ENCODE measurements at places on chromosomes 7 and 10.

DNA sequence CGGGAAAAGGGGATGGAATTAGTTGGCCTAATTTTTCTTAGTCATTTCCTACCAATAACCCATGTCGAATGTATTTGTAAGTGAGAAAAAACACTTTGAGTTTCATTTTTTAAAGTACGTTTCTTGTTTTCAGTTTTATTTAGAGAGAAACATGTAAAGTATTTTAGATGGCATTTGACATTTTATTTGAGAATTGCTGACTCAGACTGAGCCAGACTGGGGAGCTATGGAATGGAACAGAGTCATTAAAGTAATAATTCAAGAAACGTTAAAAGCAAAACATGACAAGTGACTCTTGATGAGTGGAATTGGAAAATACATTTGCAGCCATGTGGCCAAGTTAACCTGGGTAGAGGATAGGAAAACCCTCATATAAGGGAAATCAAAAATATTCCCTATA lies 286.1 kb upstream of the NPSR1 start:
- no peak for DNase-seq

GRCh38 chr10:71396711-71397295 lies at the start of gene CDH23:
Gene CDH23, plus strand, starts transcription at chr10:71396920. Its CDS starts 42,912 bp downstream, at chr10:71439832.
- DNase-seq = no peak

DNA sequence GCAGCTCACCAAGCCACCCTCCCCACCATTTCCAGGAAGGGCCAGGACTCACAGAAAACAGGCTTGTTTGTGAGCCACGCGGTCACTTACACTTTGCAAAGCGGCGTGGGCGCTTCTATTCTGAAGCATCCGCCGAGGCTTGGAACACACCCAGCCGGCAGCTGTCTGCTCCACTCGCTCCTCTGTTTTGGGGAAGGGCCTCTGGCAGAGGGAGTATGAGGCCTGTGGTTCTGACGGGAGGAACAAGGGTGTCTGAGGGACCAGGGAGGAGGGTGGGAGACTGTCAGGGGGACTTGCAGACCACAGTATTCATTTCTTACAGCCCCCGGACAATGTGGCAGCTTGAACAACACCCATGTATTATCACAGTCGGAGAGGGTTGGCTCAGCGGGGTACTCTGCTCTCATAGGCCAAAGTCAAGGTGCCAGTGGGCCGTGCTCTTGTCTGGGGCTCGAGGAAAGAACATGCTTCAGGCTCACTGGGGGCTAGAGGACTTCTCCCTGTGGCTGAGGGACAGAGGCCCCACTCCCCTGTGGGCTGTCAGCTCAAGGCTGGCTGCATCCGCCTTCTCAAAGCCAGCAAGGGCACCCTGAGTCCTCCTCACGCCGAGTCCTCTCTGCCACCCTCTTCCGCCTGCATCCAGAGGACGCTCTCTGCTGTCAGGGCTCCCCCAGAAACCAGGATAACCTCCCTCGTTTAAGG lies 60.4 kb upstream of the FAM20C start:
- no peak for DNase-seq

DNA sequence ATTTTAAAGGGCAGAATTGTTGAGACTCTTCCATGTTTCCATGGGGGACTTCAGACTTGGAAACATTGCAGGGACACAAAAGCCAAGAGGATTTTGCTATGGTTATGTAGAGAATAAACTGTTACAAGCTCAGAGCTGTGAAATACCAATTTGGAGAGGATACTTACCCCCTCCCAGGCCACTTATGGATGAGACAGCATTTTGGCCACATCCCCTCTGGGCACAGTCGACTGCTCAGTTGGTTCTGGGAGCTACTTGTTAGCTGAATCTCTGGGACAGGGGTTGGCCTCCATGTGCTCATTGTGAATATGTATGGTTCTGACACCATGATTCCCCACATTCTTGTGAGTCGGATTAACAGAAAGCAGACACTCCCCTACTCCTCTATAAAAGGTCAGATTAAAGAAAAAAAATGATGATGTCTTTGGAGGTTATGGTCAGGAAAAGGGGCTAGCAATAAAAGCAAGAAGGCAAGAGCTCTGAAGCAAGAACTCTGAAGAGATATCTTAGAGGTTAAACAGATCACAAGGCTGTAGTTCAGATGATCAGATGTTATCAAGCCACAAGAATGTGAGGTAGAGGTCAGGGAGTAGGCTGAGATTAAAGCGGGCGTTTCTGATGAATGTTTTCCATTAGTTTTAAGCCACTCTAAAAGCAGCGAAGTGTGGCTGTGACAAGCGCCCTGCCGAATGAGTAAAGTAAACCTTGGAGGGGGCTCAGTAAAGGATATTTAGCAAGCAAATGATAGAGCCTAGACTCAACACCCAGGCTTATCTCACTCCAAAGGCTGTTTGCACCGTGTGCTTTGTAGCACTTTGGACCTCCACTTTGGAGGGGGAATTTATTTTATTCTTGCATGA lies 17.2 kb downstream of the STAMBPL1 start:
- no peak for DNase-seq

GRCh38 chr10:97659589-97659988 lies 19.1 kb downstream of the PI4K2A start:
- no peak for DNase-seq

DNA sequence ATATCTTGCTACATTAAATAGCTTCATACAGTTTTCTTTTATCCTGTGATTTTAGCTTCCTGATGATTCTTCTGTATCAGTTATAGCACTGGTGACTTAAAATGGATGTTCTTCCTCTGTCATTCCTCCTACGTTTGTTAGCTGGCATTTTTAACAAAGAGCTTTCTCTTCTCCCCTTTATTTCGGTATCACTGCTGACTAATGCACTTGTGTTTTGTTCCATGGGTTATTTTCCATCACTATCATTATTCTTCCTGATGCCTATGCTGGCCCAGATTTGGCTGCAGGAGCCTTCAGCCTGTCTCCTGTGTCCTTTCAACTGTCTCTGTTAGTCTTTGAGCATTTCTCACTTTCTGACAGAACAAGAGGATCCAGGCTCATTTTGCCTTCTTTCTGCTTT lies 13.1 kb downstream of the BMS1 start:
- no peak for DNase-seq

DNA sequence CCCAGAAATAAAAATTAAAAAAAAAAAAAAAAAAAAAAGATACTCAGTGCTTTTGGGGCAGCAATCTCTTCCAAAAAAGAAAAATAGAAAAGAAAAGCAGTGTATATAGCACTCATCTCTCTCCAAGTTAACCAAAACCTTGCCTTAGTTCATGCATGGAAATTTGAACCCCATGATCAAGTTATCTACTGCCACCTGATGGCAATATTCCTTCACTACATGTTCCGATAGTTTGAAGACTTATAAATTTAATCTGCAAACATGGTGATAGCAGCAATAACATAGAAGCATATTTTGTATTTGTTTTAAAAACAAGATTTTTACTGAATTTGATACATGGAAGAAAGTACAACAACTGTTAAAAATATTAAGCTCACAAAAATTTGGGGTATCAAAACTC lies 48.6 kb upstream of the SLIT1 start:
- DNase-seq = no peak

- no peak for DNase-seq
These were observed 1.9 kb upstream of the ZNF775 start for GRCh38 chr7:150377196-150377595.

DNA sequence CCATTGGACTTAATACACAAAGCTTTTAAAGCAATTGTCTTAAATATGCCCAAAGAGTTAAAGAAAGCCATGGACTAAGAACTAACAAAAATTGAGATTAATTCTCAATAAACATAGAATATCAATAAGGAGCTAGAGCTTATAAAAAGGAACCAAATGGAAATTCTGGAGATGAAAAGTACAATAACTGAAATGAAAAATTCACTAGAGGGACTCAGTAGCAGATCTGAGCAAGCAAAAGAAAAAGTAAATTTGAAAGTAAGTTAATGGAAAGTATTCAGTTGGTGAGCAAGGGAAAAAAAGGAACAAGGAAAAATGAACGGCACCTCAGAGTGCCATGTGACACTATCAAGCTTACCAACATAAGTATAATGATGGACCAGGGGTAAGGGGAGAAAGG lies 209.8 kb downstream of the FZD1 start:
- no peak for DNase-seq

DNA sequence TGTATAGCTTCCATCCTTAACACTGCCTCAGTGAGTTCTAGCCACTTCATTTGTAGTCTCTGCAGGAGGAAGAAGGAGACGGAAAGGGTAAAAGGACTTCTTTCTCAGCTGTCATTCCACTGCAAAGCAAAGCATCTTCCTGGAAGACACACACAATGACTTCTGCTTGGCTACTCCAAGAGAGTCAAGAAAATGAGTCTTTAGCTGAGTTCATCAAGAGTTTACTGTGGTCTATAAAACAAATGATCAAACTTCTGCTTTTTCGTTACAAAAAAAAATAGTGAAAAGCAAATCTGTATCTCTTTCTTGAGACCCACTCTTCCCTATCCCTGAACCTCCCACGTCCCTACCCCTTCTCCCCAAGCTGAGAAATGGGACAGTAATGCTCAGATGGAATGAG lies 205.0 kb upstream of the AHR start:
- DNase-seq = no peak

- DNase-seq = no peak
These were observed 1.3 kb upstream of the FOXL3 start for GRCh38 chr7:288671-289101.

DNA sequence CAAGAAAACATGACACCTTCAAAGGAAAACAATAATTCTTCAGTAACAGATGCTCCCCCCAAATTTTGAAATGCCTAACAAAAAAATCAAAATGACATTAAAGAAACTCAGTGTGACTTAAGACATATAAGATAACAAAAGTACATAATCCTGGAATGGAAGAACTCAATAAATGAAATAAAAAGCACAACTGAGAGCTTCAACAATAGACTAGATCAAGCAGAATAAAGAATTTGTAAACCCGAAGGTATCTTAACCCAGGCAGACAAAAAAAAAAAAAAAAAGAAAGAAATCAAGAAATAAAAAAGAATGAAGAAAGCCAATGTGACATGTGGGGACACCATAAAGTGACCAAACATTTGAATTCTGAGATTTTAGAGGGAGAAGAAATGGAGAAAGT lies 27.7 kb upstream of the LRRD1 start:
- DNase-seq = no peak

GRCh38 chr7:2728316-2729030 lies 40.5 kb downstream of the AMZ1 start:
- no peak for DNase-seq

DNA sequence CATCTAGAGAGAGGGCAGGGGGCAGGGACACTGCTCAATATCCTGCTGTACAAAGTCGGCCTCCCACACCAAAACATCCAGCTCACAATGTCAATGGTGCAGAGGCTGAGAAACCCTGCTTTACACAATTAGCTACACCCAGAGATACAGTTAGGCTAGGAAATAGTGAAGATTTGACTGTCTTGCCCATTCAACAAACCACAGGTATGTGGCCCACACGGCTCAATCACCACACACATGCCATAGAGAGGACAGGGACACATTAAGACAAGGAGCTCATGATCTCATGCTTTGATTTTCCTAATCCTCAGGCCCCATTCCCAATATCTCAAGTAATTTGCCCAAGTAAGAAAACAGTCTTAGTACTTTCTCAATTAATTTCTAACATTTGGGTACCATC lies 110.4 kb downstream of the OSBPL3 start:
- DNase-seq = no peak

DNA sequence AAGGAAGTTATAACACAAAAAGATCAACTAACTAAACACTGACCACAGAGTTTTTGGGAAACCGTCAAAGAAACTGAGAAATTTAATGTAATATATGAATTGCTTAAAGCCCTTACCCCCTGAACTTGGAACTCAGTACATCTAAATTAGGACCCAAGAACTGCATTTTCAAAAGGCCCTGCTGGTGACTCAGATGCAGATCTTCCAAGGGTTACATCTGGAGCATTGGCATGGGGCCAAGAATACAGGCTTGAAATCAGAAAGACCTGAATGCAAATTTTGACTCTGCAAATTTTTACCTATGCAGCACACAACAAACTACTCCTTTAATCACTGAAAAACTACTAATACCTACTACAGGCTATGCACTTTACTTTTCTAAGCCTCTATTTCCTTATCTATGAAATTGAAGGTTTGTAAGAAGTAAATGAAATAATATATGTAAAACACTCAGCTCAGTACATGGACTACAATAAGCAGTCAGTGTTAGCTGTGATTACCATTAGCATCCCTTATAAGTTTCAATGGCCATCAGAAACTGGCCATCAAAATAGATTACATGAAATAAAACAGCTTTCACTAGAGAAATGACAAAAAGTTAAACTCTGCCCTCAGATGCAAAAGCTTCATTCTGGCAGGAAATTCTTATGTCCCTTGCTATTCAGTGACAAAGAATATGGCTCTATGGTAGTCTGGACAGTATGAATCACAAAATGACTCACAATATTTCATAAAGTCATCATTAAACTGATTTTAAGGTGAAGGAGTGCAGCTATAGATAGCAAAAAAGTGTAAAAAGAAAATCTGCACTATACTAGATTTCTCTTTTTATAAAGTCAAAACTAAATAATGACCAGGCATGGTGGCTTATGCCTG lies 43.6 kb downstream of the NSUN6 start:
- DNase-seq = no peak

- no peak for DNase-seq
These were observed 19.8 kb downstream of the ZNF467 start for GRCh38 chr7:149753375-149754233.

GRCh38 chr10:101014966-101015581 lies 15.5 kb downstream of the LZTS2 start:
- DNase-seq = no peak

- no peak for DNase-seq
These were observed 58.2 kb upstream of the NRP1 start for GRCh38 chr10:33392706-33393105.

DNA sequence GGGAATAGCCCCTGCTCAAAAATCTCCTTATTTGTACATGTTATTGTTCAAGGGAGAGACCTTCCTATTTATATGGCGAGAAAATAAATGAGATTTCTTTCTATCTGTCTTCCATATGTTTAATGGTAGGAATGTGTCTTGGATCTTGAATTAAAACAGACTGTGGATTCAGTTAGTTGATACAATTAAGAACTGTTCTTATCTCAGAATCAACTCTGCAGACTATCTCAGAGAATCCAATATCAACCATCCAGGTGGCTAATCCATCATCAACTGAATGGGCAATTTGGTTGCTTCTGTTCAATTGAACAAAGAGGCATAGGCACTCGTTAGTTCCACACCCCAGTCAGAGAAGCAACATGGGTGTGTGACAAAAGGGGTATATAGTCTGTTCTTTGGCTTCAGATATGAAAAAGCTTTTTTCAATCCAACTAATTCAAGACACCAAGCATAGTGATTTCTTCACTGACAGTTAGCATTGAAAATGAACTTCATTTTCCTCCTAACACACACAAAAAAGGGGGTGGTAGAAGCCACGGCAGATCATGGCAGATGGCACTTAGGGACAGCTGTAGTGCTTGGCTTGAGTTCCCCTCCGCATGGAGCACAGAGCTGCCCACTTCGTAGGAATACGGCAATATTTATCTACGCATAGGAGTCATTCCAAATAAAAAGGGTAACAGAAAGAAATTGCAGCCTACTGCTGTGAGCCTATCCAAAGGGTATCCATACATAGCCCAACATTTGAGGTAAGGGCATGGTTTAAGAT lies 135.9 kb downstream of the KIAA1217 start:
- DNase-seq = no peak

Data from stimulated activated CD4-positive, alpha-beta T cell treated with anti-CD3 and anti-CD28 coated beads, Interleukin-12 subunit alpha, Interleukin-12 subunit beta, amount 100 ng/mL, for 24 hours (primary cell).